Glutamatergic neuron (in vitro differentiated cells): ENCODE measurements at places on chromosomes 2 and 18.

DNA sequence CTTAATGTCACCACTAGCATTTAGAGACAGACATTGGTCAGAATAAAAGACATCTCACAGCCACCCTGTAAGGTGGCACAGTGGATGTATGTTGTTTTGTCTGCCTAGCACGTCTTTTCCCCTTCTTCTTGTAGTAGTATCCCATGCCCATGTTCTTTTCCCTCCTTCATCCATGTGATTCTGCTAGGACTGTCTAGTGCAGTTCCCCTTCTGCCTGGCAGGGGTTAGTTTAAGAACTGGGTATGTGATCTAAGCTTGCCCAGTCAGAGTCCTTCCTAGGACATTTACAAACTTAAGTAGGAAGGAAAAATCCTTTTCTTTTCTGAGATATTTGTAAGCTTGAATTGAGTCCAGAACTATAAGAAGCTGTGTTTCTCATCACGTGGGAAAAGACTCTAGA is 172.3 kb downstream of the BABAM2 start:
- no peaks in the 10 kb centered on the region for H3K36me3 ChIP-seq
- H3K27ac ChIP-seq, result no peak overlapping the region
- no peak overlapping the region for H3K4me3 ChIP-seq
- no peaks in the 10 kb centered on the region for H3K4me1 ChIP-seq
- no peak for DNase-seq
- H3K27me3 ChIP-seq, result no peaks in the 10 kb centered on the region

GRCh38 chr2:55063226-55063625 is 13.0 kb upstream of the RTN4 start:
- no peaks in the 10 kb centered on the region for H3K36me3 ChIP-seq
- no peaks in the 10 kb centered on the region for H3K27me3 ChIP-seq
- peak overlapping the region; percentile 56 for H3K27ac ChIP-seq
- no peak for DNase-seq

- H3K4me3 ChIP-seq, result no peak overlapping the region
- H3K36me3 ChIP-seq, result no peaks in the 10 kb centered on the region
- H3K27ac ChIP-seq, result no peak overlapping the region
- DNase-seq, result no peak
- no peaks in the 10 kb centered on the region for H3K27me3 ChIP-seq
These were observed 40.7 kb upstream of the RAB27B start for GRCh38 chr18:54787616-54788015.

GRCh38 chr2:4866198-4866597 is 826.0 kb upstream of the SOX11 start:
- H3K4me3 ChIP-seq, result no peak overlapping the region
- no peak overlapping the region for H3K27ac ChIP-seq
- H3K4me1 ChIP-seq, result peaks cover 2% of the 10 kb centered on the region
- no peaks in the 10 kb centered on the region for H3K36me3 ChIP-seq
- peaks cover 2% of the 10 kb centered on the region for H3K27me3 ChIP-seq

GRCh38 chr2:54956111-54956627 is 94.1 kb downstream of the RTN4 start:
- no peaks in the 10 kb centered on the region for H3K36me3 ChIP-seq
- peaks cover 14% of the 10 kb centered on the region for H3K4me1 ChIP-seq
- no peak overlapping the region for H3K4me3 ChIP-seq
- no peak overlapping the region for H3K27ac ChIP-seq

DNA sequence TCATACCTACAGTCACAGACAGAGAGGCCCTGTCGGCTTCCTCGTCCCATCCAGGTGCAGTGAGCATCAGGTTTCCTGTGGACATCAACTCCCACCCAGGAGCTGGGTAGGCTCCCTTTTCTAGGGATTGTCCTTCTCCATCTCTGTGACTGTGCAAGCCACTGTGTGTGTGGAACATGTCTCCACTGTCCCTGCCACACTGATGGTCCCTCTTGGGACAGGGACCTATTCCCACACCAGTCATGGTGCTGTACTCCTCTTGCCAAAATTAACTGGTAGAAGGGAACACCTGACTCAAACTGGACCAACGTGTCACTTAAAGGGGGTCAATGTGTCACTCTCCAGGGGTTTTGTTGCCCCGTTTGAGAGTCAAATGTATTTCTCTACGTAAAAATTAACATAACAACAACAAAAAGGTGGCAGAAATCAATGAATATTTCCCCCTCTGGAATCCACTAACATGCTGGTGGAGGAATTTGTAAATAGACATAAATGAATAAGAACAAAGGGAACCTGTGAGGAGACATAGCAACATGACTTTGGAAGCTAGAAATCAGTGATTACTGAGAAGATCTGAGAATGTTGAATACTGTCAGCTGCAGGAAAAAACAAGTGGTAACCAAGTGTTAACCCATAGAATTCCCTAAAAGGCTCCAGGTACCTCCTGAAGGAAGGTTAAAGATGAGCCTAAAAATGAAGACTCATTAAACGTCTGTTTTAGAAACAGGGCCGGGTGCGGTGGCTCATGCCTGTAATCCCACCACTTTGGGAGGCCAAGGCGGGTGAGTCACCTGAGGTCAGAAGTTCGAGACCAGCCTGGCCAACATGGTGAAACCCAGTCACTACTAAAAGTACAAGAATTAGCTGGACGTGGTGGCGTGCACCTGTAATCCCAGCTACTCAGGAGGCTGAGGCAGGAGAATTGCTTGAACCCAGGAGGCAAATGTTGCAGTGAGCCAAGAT is 40.4 kb downstream of the SH2D6 start:
- DNase-seq, result no peak
- no peaks in the 10 kb centered on the region for H3K4me1 ChIP-seq
- no peaks in the 10 kb centered on the region for H3K36me3 ChIP-seq
- H3K4me3 ChIP-seq, result no peak overlapping the region
- no peaks in the 10 kb centered on the region for H3K27me3 ChIP-seq
- H3K27ac ChIP-seq, result no peak overlapping the region

DNA sequence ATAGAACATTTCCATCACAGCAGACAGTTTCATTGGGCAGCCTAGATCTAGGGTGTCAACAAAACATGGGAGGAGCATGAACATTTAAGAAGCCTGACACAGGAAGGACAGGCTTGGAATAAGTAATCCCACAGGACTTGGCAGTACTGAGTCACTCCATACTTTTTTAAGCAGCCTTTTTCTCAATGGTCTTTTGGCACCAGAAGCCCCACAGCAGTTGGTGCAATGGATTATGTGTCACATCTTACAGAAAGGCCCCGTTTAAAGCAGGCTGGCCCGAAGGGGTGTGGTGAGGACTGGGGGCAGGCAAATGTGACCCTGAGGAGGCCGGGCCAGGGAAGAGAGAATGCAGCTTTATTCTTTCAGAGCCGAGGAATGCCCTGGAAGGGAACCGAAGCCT is 26.6 kb downstream of the SPTBN1 start:
- DNase-seq, result no peak
- H3K4me1 ChIP-seq, result peaks cover 32% of the 10 kb centered on the region
- H3K36me3 ChIP-seq, result peaks cover 9% of the 10 kb centered on the region

GRCh38 chr2:173574324-173575112 is 219.8 kb downstream of the CDCA7 start:
- H3K36me3 ChIP-seq, result peaks cover 4% of the 10 kb centered on the region
- no peak overlapping the region for H3K27ac ChIP-seq
- DNase-seq, result no peak
- H3K4me1 ChIP-seq, result peaks cover 16% of the 10 kb centered on the region

GRCh38 chr2:150532879-150533278 is 45.4 kb upstream of the RND3 start:
- no peak for DNase-seq
- no peak overlapping the region for H3K4me3 ChIP-seq
- no peak overlapping the region for H3K27ac ChIP-seq
- H3K27me3 ChIP-seq, result peaks cover 1% of the 10 kb centered on the region
- H3K36me3 ChIP-seq, result peaks cover 19% of the 10 kb centered on the region

DNA sequence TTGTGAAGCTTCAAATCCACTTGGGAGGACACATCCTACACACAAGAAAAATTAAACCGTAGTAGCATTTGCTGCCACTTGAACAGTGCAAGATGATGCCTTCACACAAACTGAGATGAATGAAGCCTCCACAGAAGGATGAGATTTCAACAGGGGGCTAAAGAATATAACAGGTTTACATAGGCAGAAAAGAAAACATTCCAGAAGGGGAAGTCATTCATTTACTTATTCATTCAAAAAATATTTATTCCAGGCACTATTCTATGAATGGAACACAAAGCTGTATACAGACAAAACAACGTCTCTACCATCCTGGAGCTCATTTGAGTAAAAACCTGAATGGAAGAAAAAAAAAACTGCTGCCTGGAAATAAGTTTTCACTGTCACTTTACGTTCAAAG is 170.5 kb downstream of the CDH20 start:
- no peaks in the 10 kb centered on the region for H3K27me3 ChIP-seq
- no peak for DNase-seq
- H3K36me3 ChIP-seq, result no peaks in the 10 kb centered on the region
- H3K27ac ChIP-seq, result no peak overlapping the region

GRCh38 chr2:66431846-66432587 is 2.9 kb upstream of the MEIS1 start:
- no peak for DNase-seq
- peaks cover 3% of the 10 kb centered on the region for H3K4me1 ChIP-seq
- no peak overlapping the region for H3K27ac ChIP-seq
- H3K36me3 ChIP-seq, result no peaks in the 10 kb centered on the region
- H3K4me3 ChIP-seq, result peak overlapping the region; percentile 97

- DNase-seq, result no peak
- H3K4me1 ChIP-seq, result peaks cover 26% of the 10 kb centered on the region
- peak overlapping the region; percentile 94 for H3K27ac ChIP-seq
- H3K27me3 ChIP-seq, result peaks cover 2% of the 10 kb centered on the region
- H3K4me3 ChIP-seq, result peak overlapping the region; percentile 75
- H3K36me3 ChIP-seq, result no peaks in the 10 kb centered on the region
These were observed 414.1 kb downstream of the STK39 start for GRCh38 chr2:167833294-167833693.
